ENCODE measurements at places on chromosomes 16 and 17.

GRCh38 chr17:750431-751037 lies 1.5 kb downstream of the GEMIN4 start:
- DNase-seq, result no peak

- no peak for DNase-seq
These were observed at the start of gene EFCAB5 for GRCh38 chr17:29941334-29941733. TSS of gene EFCAB5 (plus strand) at chr17:29941634. CDS start at chr17:29941797, 163 bp downstream.

DNA sequence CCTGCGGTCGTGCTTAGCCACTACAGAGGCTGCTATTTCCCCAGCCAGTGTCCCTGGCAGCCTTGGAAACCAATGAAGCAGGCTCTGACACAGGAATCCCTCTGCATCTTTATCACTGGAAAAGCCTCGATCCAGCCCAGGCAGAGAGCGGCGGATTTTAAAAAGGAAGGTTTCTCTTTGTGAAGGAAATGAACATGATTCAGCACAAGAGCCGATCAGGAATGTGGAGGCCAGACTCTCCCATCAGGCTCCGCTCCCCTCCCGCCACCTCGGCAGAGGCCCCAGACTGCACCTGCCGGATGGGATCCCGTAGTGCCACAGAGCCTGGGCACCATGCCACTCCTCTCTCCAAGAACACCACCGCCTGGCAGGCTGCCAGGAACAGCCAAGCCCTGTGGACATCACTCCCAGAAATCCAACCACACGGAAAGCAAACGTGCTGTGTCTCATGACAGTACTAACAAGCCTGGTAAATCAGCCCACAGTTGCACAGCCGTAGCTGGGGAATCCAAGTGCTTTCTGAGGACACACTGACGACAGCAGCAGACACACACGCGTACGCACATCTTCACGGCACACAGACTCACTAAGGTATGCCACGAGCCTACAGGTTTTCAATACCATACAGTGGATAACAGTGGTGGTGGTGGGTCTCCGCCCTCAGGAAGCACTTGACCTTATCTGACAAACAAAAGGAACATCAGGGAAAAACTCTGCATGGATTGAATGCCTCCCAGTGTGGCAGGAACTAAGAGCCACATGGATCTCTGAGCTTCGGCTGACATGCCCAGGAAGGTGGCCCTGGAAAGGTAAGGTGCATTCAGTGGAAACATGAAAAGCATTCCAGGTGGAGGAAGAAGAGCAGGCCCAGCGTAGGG lies 5.4 kb downstream of the LRRC75A start:
- peak; percentile 88 for DNase-seq

GRCh38 chr16:46908540-46909372 lies 24.6 kb downstream of the GPT2 start:
- DNase-seq, result peak; percentile 65

- no peak for DNase-seq
These were observed 1.1 kb upstream of the UBE2I start for GRCh38 chr16:1308036-1308976.
